ENCODE measurements at places on chromosomes 5 and 9.

GRCh38 chr9:15276328-15276938 lies 30.6 kb downstream of the TTC39B start:
- DNase-seq: no peak
- H3K27ac ChIP-seq: no peak overlapping the region
- peaks cover 12% of the 10 kb centered on the region for H3K4me1 ChIP-seq

DNA sequence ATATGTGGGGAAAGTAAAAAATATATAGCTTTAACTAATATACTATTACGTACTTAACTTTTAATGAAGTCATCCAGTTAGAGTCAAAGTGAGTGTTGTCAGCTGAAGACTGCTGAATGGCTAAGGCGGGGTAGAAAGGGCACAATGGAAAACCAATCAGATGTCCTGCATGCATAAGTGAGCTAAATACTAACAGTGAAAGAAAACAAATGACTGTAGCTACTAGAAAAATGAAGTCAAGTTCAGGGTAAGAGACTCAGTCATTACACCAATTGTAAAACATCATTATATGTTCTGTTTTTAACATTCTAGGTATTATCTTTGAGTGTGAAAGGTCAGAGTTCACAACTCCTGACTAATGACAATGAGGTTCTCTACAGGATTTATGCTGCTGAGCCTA lies 295.2 kb downstream of the ADGRV1 start:
- DNase-seq: no peak
- H3K27ac ChIP-seq: no peak overlapping the region
- H3K27me3 ChIP-seq: no peaks in the 10 kb centered on the region
- no peak overlapping the region for H3K4me3 ChIP-seq
- no peaks in the 10 kb centered on the region for H3K4me1 ChIP-seq
- H3K36me3 ChIP-seq: no peaks in the 10 kb centered on the region

DNA sequence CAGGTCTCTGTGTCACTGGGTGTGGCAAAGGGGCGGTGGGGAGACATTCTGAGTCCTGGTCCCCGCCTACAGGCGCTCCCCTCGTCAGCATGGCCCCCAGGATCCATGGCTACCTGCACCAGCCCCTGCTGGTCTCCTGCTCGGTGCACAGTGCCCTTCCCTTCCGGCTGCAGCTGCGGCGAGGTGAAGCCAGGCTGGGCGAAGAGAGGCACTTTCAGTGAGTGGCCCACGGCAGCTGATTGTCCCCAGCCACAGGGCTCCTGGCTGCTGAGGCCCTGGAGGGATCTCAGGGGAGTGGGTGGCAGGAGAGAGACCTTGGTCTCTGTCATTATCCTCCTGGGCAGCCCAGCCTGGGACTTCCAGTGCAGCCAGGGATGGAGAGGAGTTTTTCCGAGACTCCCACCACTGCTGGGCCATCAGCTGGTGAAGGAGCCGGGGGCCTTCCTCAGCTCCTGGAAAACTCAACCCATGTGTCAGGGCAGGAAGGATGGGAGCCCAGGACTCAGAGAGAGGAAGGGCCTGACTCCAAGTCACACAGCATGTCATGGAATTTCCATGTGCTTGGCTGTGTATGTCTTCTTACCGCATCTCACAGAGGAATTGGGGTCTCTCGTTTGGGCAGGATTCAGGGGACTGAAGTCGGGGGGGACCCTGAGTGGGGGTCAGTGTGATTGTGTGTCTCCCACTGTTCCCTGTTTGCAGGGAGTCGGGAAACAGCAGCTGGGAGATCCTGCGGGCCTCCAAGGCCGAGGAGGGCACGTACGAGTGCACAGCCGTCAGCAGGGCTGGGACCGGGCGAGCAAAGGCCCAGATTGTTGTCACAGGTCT lies 37.4 kb downstream of the HMCN2 start:
- no peaks in the 10 kb centered on the region for H3K36me3 ChIP-seq
- H3K4me1 ChIP-seq: no peaks in the 10 kb centered on the region
- peaks cover 13% of the 10 kb centered on the region for H3K27me3 ChIP-seq

- H3K4me1 ChIP-seq: peaks cover 18% of the 10 kb centered on the region
- H3K36me3 ChIP-seq: no peaks in the 10 kb centered on the region
- H3K4me3 ChIP-seq: no peak overlapping the region
- DNase-seq: no peak
- H3K27me3 ChIP-seq: peaks cover 11% of the 10 kb centered on the region
Observed at GRCh38 chr5:142748568-142749249, 21.5 kb upstream of the ARHGAP26 start.

DNA sequence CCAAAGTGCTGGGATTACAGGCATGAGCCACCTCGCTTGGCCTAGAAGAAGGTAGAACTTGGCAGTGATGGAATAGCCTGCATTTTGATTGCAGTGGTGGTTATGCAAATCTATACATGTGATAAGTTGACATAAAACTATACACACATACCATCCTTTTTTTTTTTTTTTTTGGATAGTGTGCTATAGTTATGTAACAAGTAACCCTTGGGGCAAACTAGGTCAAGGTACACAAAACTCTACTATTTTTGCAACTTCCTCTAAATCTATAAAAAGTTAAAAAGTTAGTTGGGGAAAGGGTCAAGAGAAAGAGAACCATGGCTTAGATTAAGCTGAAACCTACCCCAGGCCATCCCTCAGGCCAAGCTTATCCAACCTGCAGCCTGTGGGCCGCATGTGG lies 11.1 kb downstream of the TRIM14 start:
- no peaks in the 10 kb centered on the region for H3K4me1 ChIP-seq
- no peak for DNase-seq
- H3K27ac ChIP-seq: no peak overlapping the region
- no peak overlapping the region for H3K4me3 ChIP-seq

- no peaks in the 10 kb centered on the region for H3K36me3 ChIP-seq
- peaks cover 6% of the 10 kb centered on the region for H3K27me3 ChIP-seq
- H3K4me1 ChIP-seq: peaks cover 20% of the 10 kb centered on the region
- no peak for DNase-seq
- H3K27ac ChIP-seq: peak overlapping the region; percentile 53
- H3K4me3 ChIP-seq: no peak overlapping the region
Observed at GRCh38 chr9:70127540-70128416, 84.1 kb downstream of the MAMDC2 start.

DNA sequence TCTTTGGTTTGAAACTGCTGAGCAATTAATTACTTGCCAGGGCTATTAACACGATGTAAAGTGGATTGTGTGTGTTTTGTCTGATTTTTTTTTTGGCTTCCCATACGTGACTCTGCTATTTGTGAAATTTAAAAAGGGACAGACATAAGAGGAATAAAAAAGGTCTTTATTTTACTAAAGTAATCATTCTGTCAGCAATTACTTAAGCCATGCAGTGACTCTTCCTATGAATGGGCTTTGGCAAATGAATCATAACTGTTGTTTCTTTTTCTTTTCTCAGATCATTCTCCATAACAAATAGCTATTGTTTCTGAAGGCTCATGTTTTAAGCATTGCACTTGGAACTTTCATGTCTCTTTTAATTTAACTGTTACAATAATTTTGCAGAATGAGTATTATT lies 461.3 kb upstream of the RORB start:
- H3K4me3 ChIP-seq: no peak overlapping the region
- H3K27ac ChIP-seq: no peak overlapping the region
- H3K36me3 ChIP-seq: no peaks in the 10 kb centered on the region
- H3K4me1 ChIP-seq: peaks cover 2% of the 10 kb centered on the region

DNA sequence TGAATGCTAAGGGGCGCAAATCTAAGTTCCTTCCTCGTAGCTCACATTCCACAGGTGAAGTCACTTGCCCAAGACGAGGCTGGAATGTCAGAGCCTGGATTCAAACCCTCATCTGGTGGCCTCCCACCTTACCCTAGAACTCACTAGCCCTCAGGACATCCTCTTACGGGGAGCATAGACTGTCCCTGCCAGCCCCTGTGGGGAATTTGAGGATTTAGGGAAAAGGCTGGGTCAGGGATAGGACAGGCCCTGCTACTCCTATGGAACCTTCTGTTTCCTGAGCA lies 45.0 kb downstream of the IRF1 start:
- H3K4me3 ChIP-seq: no peak overlapping the region
- peaks cover 9% of the 10 kb centered on the region for H3K4me1 ChIP-seq
- no peak overlapping the region for H3K27ac ChIP-seq
- peaks cover 5% of the 10 kb centered on the region for H3K27me3 ChIP-seq

DNA sequence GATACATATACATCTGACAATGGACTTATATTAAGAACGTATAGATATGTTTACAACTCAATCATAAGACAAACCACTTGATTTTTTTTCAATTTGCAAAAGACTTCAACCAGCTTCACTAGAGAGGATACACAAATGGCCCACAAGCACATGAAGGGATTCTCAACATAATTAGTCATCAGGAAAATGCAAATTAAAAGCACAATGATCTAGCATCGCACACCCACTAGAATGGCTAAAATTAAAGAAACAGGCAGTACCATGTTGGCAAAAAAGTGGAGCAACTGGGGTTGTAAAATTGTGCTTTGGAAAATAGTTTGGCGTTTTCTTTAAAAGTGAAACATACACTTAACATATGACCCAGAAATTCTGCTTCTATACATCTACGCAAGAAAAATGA lies 80.0 kb upstream of the TRIO start:
- H3K4me1 ChIP-seq: no peaks in the 10 kb centered on the region
- H3K27ac ChIP-seq: no peak overlapping the region
- no peaks in the 10 kb centered on the region for H3K36me3 ChIP-seq
- no peak for DNase-seq
- no peaks in the 10 kb centered on the region for H3K27me3 ChIP-seq

DNA sequence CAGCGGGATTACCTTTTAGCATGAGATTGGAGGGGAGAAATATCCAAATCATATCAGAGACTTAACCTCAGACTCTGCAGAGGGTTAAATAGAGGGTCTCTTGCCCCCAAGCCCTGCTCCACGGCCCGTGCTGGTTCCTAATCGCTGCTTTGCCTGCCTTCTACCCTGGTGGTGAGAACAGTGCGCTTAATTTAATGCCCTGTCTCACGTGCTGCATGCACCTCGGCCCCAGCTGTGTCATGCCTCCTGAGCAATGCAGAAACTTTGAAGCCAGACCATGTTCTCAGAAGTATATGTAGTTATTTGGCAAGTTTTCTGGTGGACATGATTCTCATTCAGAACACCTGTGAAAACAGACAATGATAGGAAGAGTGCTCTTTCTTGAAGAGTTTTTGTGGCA lies 1.4 kb downstream of the OTULIN start:
- DNase-seq: no peak
- peaks cover 29% of the 10 kb centered on the region for H3K4me1 ChIP-seq

- no peaks in the 10 kb centered on the region for H3K27me3 ChIP-seq
- H3K36me3 ChIP-seq: no peaks in the 10 kb centered on the region
- H3K4me3 ChIP-seq: no peak overlapping the region
- H3K4me1 ChIP-seq: peaks cover 11% of the 10 kb centered on the region
Observed at GRCh38 chr5:95718203-95718602, 12.9 kb upstream of the RHOBTB3 start.

DNA sequence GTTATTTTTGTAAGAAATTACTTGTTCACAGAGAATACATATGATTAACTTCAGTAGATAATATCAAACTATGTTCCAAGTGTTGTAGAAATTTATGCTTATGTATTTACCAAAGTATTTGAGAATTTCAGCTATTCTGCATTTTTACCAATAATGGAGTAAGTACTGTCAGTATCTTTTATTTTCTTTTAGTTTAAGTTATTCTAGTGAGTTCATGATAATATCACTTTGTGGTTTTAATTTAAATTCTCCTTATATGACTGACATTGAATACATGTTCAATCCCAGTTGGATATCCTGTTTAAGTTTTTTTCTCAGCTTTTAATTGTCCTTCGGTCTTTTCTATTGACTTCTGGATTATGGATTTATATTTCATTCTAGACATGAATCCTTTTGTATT lies 1024.6 kb downstream of the EFNA5 start:
- H3K27ac ChIP-seq: no peak overlapping the region
- H3K4me3 ChIP-seq: no peak overlapping the region
- DNase-seq: no peak
- peaks cover 3% of the 10 kb centered on the region for H3K4me1 ChIP-seq

GRCh38 chr9:110601098-110601497 lies 21.6 kb upstream of the SVEP1 start:
- peaks cover 1% of the 10 kb centered on the region for H3K4me1 ChIP-seq
- DNase-seq: no peak
- H3K36me3 ChIP-seq: no peaks in the 10 kb centered on the region
- H3K4me3 ChIP-seq: no peak overlapping the region
- H3K27ac ChIP-seq: no peak overlapping the region
- H3K27me3 ChIP-seq: no peaks in the 10 kb centered on the region

GRCh38 chr5:132408965-132409364 lies 39.5 kb downstream of the SLC22A5 start:
- H3K4me3 ChIP-seq: peak overlapping the region; percentile 50
- peaks cover 6% of the 10 kb centered on the region for H3K4me1 ChIP-seq
- DNase-seq: no peak
- H3K36me3 ChIP-seq: no peaks in the 10 kb centered on the region
- peaks cover 11% of the 10 kb centered on the region for H3K27me3 ChIP-seq
